Upper lobe of left lung (tissue), 6 donors: ENCODE measurements at places on chromosomes 2 and 18. TPM values are rescaled to one million over a fixed set of nuclear protein-coding genes. Genes with fewer than 3 reads are reported as not detected.

GRCh38 chr2:172914341-172915008 is 161.2 kb upstream of the MAP3K20 start:
- no peaks in the 10 kb centered on the region for H3K27me3 ChIP-seq
- H3K27ac ChIP-seq: no peak overlapping the region
- H3K4me3 ChIP-seq: no peak overlapping the region

DNA sequence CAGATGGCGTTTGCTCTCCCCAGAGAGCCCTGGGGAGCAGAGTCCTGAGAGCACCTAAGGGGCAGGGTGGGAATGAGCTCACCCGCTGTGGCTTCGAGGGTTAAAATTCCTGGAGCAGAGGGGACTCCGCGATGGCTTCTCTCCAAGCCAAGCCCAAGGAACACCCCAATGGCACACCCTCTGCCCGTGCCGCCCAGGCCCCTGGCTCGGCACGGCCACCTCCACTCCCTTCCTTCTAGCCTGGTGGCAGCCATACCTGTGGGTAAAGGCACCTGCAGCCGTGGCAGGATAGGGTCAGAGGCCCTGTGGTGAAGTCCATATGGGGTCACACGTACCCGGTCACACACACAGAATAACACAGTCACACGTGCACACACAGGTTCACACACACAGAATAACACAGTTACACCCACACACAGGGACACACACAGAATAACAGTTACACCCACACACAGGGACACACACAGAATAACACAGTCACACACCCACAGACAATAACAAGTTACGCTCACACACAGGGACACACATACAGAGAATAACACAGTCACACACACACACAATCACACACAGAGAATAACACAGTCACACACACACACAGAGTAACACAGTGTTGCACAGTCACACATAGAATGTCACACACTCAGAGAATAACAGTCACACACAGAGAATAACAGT is 50.5 kb downstream of the RAMP1 start:
- peaks cover 5% of the 10 kb centered on the region for H3K4me1 ChIP-seq
- no peaks in the 10 kb centered on the region for H3K36me3 ChIP-seq
- H3K4me3 ChIP-seq: no peak overlapping the region
- H3K27ac ChIP-seq: no peak overlapping the region
- H3K27me3 ChIP-seq: no peaks in the 10 kb centered on the region
- no peak for DNase-seq

GRCh38 chr18:29153091-29153490 is 976.2 kb upstream of the CDH2 start:
- no peak for DNase-seq
- no peaks in the 10 kb centered on the region for H3K27me3 ChIP-seq
- no peaks in the 10 kb centered on the region for H3K36me3 ChIP-seq
- no peaks in the 10 kb centered on the region for H3K4me1 ChIP-seq

DNA sequence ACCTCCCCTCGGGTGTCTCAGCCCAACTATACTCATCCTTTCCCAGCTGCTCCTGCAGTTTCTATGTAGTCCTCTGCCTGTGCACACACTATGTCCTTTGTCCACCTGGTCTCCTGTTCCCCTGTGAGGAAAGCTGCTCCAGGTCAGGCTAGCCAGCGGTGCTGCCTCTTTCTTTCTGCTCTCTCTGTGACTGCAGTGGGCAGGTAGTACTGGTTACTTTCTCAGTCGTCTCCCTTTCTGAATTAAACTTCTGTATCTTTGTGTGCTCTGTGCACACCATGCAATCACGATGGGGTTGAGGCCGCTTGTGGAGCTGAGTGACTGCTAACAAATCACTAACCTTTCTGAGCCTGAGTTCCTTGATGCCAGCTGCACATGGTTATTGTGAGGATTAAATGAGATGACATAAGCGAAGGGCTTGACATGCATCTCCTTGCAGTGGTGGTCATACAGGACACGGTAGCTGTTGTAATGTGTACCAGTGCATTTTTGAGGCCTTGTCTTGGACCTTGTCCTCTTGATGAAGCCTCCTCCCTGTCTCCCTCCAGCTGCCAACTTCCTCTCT is 3.5 kb downstream of the FARP2 start:
- H3K27ac ChIP-seq: no peak overlapping the region
- peaks cover 43% of the 10 kb centered on the region for H3K4me1 ChIP-seq
- H3K36me3 ChIP-seq: peaks cover 1% of the 10 kb centered on the region
- H3K4me3 ChIP-seq: no peak overlapping the region
- H3K27me3 ChIP-seq: no peaks in the 10 kb centered on the region

GRCh38 chr2:857081-857480 is 93.6 kb upstream of the SNTG2 start:
- H3K4me1 ChIP-seq: no peaks in the 10 kb centered on the region
- no peaks in the 10 kb centered on the region for H3K27me3 ChIP-seq
- no peak for DNase-seq
- no peak overlapping the region for H3K27ac ChIP-seq
- no peaks in the 10 kb centered on the region for H3K36me3 ChIP-seq
- no peak overlapping the region for H3K4me3 ChIP-seq

DNA sequence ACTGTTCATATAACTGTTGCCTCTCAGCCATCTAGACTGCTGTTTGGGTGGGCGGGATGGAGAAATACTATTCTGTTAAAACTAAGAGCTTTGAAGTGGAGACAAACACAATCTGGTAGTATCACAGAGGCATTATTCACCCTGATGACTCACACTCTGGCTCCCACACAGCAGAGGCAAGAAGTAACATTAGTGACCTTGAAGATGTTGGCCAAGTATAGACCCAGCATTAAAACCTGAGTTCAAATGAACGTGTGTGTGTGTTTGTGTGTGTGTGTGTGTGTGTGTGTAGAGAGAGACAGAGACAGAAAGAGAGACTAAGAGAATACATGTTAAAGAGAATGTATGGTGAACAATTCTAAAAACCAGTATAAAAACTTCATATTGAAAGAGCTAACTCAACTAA is 22.5 kb upstream of the ACVR1 start:
- H3K36me3 ChIP-seq: no peaks in the 10 kb centered on the region
- peak; percentile 51 for DNase-seq
- no peak overlapping the region for H3K27ac ChIP-seq
- H3K4me1 ChIP-seq: no peaks in the 10 kb centered on the region
- no peak overlapping the region for H3K4me3 ChIP-seq
- no peaks in the 10 kb centered on the region for H3K27me3 ChIP-seq

DNA sequence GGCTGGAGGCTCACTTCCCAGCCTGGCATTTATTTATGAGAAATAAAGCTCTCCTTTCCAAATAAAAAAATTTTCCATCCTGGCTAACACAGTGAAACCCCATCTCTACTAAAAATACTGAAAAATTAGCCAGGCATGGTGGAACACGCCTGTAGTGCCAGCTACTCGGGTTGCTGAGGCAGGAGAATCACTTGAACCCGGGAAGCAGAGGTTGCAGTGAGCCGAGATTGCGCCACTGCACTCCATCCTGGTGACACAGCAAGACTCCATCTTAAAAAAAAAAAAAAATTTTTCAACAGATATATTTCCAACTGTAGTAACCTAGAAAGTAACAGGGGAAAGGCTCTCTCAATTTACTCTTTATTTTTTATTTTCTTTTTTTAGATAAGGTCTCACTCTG is 6.1 kb upstream of the PCBP1 start:
- no peaks in the 10 kb centered on the region for H3K27me3 ChIP-seq
- H3K27ac ChIP-seq: peak overlapping the region; percentile 40
- H3K4me3 ChIP-seq: no peak overlapping the region
- no peak for DNase-seq

DNA sequence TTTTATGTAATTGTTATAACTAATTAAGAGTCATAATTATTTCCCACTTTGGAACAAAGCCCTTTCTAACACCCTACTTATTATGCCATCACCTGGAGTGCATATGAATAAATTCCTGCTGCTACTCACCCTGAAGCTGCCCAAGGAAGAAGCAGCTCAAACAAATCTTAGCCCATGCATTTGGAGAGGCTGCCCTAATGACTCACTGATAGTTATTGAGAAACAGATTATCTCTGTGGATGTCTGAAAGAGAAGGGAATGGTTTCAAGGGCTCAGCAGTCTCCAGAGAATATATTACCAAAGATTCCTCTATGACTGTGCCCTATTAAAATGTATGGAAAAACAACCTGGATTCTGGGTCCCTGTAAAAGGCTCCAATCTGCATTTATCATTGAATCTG is 81.0 kb downstream of the GPR39 start:
- H3K4me3 ChIP-seq: no peak overlapping the region
- H3K27me3 ChIP-seq: no peaks in the 10 kb centered on the region

DNA sequence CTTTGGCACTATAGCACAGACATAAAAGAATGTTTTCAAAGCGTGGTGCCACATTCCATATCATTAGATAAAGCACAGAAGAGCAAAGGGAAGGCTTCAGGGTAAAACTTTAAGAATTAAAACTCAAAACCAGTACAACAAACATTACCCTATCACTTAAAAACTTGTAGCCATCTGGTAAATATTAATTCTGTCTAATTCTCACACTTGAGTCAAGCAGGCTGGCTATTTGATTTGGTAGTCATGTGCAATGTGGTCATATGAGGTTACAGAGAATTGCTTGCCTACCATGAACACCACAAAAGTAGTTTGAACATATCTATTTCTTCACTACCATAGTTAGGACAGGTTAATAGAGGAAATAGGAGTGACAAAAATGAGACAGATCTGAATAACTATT is 244.9 kb downstream of the IRS1 start:
- no peak overlapping the region for H3K4me3 ChIP-seq
- no peaks in the 10 kb centered on the region for H3K27me3 ChIP-seq
- no peak for DNase-seq
- H3K4me1 ChIP-seq: no peaks in the 10 kb centered on the region

DNA sequence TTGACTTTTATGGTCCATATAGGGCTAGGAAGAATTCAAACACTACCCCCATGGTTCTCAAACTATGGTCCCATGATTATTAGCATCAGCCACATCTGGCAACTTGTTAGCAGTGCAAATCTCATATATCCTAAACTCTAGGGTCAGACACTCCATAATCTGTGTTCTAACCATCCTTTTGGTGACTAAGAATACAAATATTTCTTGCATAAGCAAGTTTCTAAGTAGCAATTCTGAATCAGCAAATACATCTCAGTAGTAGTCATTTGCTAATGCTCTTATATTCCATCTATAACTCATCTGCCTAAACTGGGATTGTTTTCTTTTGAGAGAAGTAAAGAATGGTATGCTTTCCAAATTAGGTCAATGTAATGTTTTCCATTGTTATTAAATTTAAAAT is 447.3 kb downstream of the TMX3 start:
- no peak overlapping the region for H3K4me3 ChIP-seq
- H3K27me3 ChIP-seq: no peaks in the 10 kb centered on the region
- no peak for DNase-seq
- no peaks in the 10 kb centered on the region for H3K36me3 ChIP-seq
- no peaks in the 10 kb centered on the region for H3K4me1 ChIP-seq
- no peak overlapping the region for H3K27ac ChIP-seq

DNA sequence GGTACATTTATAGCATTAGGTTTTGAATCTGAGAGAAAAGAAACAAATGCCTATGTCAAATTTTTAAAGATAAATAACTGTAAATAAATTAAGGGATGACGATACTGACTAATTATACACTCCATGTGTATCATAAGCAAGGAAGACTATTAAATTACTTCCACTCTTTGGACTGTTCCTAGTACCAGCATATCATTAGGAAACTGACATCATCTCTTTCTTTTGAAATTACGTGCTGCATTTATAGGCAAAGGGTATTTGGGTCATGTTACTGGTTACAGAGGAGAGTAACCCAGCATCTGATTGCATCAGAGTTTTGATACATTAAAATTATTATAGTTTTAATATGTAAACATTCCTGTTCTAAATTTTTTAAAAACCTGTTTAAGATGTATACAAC is 309.7 kb downstream of the XIRP2 start:
- H3K27ac ChIP-seq: no peak overlapping the region
- H3K4me1 ChIP-seq: peaks cover 5% of the 10 kb centered on the region
- no peaks in the 10 kb centered on the region for H3K27me3 ChIP-seq
- H3K4me3 ChIP-seq: no peak overlapping the region
- no peaks in the 10 kb centered on the region for H3K36me3 ChIP-seq

DNA sequence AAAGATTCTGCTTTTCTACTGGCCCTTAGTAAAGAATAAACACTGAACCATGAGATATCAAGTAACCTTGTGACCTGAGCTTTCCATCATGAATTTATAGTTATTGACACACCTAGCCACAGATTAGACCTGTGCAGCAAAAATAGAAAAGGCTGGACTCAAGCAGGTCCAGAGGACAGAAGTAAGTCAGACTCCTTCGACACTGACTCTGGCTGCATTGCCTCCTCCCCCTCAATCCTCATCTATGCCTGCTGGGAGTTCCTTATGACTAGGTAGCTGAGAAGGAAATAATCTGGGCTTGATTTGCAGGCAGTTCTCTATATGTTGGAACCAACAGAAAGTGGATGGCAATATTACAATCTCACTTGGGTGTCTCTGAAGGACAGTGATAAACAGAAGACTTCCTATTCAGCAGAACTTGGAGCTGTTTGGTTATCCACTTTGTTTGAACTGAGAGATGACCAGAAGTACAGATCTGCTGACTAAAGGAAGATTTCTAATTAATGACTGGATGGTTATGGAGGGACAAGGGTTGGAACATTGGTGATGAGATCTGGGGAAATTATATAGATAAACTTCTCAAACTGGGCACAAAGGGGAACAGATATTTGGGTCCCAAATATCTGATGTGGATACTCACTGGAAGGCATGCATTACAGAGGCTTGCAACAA is 39.4 kb downstream of the ARID5A start:
- H3K27ac ChIP-seq: no peak overlapping the region
- H3K27me3 ChIP-seq: no peaks in the 10 kb centered on the region
- no peaks in the 10 kb centered on the region for H3K36me3 ChIP-seq
- no peak for DNase-seq
- H3K4me1 ChIP-seq: no peaks in the 10 kb centered on the region

GRCh38 chr2:27071990-27072830 is 756 bp upstream of the OST4 start:
- DNase-seq: peak; percentile 89
- peaks cover 51% of the 10 kb centered on the region for H3K4me1 ChIP-seq
- H3K36me3 ChIP-seq: peaks cover 20% of the 10 kb centered on the region
- no peaks in the 10 kb centered on the region for H3K27me3 ChIP-seq
- peak overlapping the region; percentile 92 for H3K27ac ChIP-seq

GRCh38 chr2:58203018-58203417 is 38.1 kb downstream of the FANCL start:
- H3K27ac ChIP-seq: no peak overlapping the region
- DNase-seq: no peak
- H3K36me3 ChIP-seq: no peaks in the 10 kb centered on the region
- no peaks in the 10 kb centered on the region for H3K27me3 ChIP-seq
- no peak overlapping the region for H3K4me3 ChIP-seq

GRCh38 chr2:128784626-128785306 is 466.1 kb upstream of the HS6ST1 start:
- peak; percentile 39 for DNase-seq
- H3K27me3 ChIP-seq: no peaks in the 10 kb centered on the region
- no peaks in the 10 kb centered on the region for H3K4me1 ChIP-seq
- H3K27ac ChIP-seq: no peak overlapping the region
- no peak overlapping the region for H3K4me3 ChIP-seq
- H3K36me3 ChIP-seq: no peaks in the 10 kb centered on the region

GRCh38 chr2:113198790-113199612 is 25.2 kb downstream of the PSD4 start:
- H3K36me3 ChIP-seq: peaks cover 24% of the 10 kb centered on the region
- peaks cover 14% of the 10 kb centered on the region for H3K4me1 ChIP-seq
- H3K27ac ChIP-seq: peak overlapping the region; percentile 90
- no peaks in the 10 kb centered on the region for H3K27me3 ChIP-seq

GRCh38 chr2:196963961-196964360 is 37.5 kb upstream of the PGAP1 start:
- H3K4me1 ChIP-seq: no peaks in the 10 kb centered on the region
- no peaks in the 10 kb centered on the region for H3K36me3 ChIP-seq
- H3K4me3 ChIP-seq: no peak overlapping the region
- no peak overlapping the region for H3K27ac ChIP-seq
- no peaks in the 10 kb centered on the region for H3K27me3 ChIP-seq

VIL1 gene
- 0.76 TPM for total RNA-seq

FBLN7 gene
- total RNA-seq: not detected
